ENCODE measurements at places on chromosomes 6 and 20. TPM values are rescaled to one million over a fixed set of nuclear protein-coding genes. Genes with fewer than 3 reads are reported as not detected.

ABHD12 gene
- total RNA-seq = 37.1 TPM

MLIP gene
- total RNA-seq = not detected

PLG gene
- total RNA-seq = 1.2 TPM

SIRPG gene
- 4.0 TPM for total RNA-seq

SYCP2L gene
- not detected for total RNA-seq

BPIFB3 gene
- not detected for total RNA-seq

TGM3 gene
- not detected for total RNA-seq

UTRN gene
- 33.2 TPM for total RNA-seq

SLC16A10 gene
- total RNA-seq = 10.6 TPM

LTB gene
- 46.8 TPM for total RNA-seq

GJA10 gene
- not detected for total RNA-seq

GSTA1 gene
- total RNA-seq = 0.56 TPM

MBOAT1 gene
- total RNA-seq = 19.3 TPM

MROH8 gene
- 1.5 TPM for total RNA-seq

CCDC170 gene
- total RNA-seq = not detected

REV3L gene
- 18.9 TPM for total RNA-seq

C20orf96 gene
- 7.4 TPM for total RNA-seq

BMP6 gene
- total RNA-seq = not detected

FHL5 gene
- total RNA-seq = not detected

FAM83C gene
- not detected for total RNA-seq

PNPLA1 gene
- not detected for total RNA-seq

GHRH gene
- not detected for total RNA-seq

ARMC12 gene
- total RNA-seq = 1.0 TPM

KIF6 gene
- 0.35 TPM for total RNA-seq

All from GM12878 (cell line).